ENCODE measurements at places on chromosomes 2 and 18. TPM values are rescaled to one million over a fixed set of nuclear protein-coding genes. Genes with fewer than 3 reads are reported as not detected.

Gene L3MBTL4
- 6.7 TPM for polyA plus RNA-seq

Gene APLF
- polyA plus RNA-seq = not detected

- peaks cover 8% of the 10 kb centered on the region for H3K4me1 ChIP-seq
- H3K4me3 ChIP-seq = no peak overlapping the region
- DNase-seq = no peak
Observed at GRCh38 chr18:69996417-69996816, 48.7 kb upstream of the CD226 start.

DNA sequence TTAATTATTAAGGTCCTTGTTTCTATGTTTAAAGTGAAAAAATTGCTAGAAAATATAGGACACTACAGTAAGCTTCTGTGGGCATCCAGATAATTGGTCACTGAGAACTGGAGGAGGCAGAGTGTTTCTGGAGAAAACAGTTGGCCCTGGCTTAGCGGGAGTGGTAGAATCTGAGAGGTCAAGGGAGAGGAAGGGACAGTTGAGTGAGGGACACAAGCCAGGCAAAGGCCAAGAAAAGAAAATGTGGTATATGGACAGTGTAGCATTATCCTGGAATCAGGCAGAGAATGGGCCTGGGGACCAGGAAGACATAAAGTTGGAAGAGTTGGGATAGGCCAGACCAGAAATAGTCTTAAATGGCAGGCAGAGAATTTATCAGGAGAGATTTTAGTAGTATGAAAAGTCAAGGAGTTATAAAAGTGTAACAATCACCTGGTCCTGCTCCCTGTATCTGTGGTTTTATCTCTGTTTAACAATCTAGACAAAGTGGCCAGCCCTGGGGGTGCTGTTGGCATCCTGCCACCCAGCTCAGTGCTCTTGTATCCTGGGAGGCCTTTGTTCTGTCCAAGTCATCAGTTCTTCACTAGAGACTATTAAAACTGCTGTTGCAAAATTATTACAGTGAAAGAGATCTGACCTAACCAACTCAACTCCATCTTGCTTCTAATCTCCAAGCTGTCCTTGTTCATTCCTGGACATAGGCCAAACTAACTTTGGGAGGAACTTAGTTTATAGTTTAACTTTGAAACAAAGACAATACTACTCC lies 15.4 kb upstream of the MSGN1 start:
- no peak overlapping the region for H3K27ac ChIP-seq
- DNase-seq = no peak
- no peak overlapping the region for H3K4me3 ChIP-seq
- H3K4me1 ChIP-seq = no peaks in the 10 kb centered on the region
- H3K36me3 ChIP-seq = no peaks in the 10 kb centered on the region

Gene ECEL1
- polyA plus RNA-seq = not detected
